ENCODE measurements at places on chromosomes 16 and 17. TPM values are rescaled to one million over a fixed set of nuclear protein-coding genes. Genes with fewer than 3 reads are reported as not detected.

PRSS53 gene
- total RNA-seq, result 0.43 TPM

NME2 gene
- 576 TPM for total RNA-seq

GRIN2C gene
- under 0.01 TPM for total RNA-seq

CNTNAP1 gene
- total RNA-seq, result 6.7 TPM

ADAMTS18 gene
- 14.5 TPM for total RNA-seq

NAGS gene
- 2.4 TPM for total RNA-seq

MT1F gene
- 0.34 TPM for total RNA-seq

FGF11 gene
- 0.17 TPM for total RNA-seq

DNASE1 gene
- 6.0 TPM for total RNA-seq

BCO1 gene
- total RNA-seq, result not detected

AOC2 gene
- 0.43 TPM for total RNA-seq

PIK3R5 gene
- not detected for total RNA-seq

SLC25A10 gene
- total RNA-seq, result 6.6 TPM

TP53TG3F gene
- total RNA-seq, result not detected

SDR42E1 gene
- total RNA-seq, result 1.7 TPM

TMIGD1 gene
- total RNA-seq, result not detected

GOSR2 gene
- total RNA-seq, result 36.4 TPM

ZP2 gene
- 0.11 TPM for total RNA-seq

DHX58 gene
- total RNA-seq, result 2.8 TPM

KRTAP9-2 gene
- total RNA-seq, result not detected

AANAT gene
- 0.09 TPM for total RNA-seq

DYNC1LI2 gene
- total RNA-seq, result 118 TPM

SLC35G6 gene
- total RNA-seq, result not detected

MC1R gene
- 1.3 TPM for total RNA-seq

TBC1D16 gene
- total RNA-seq, result 51.5 TPM

PPP1R27 gene
- total RNA-seq, result not detected

HES7 gene
- not detected for total RNA-seq
